ENCODE measurements at places on chromosomes 2 and 18.

DNA sequence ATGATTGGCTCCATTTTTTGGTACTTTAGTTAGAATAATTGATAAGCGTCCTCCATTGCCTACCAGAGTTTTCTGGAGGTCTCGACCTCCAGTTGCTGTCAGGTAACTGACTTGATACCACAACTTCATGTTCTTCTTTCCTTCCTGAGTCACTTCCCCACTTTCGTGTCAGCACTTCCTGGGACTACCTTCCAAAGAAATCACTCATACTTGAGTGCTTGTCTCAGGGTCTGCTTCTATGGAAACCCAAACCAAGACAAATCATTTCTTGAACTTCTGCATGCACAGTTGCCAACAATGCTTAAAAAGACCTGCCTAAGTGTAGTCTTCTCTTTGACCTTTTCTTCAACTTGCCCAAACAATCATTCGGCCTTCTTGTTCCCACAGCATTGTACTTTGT is 210.3 kb upstream of the ETAA1 start:
- no peak for DNase-seq

DNA sequence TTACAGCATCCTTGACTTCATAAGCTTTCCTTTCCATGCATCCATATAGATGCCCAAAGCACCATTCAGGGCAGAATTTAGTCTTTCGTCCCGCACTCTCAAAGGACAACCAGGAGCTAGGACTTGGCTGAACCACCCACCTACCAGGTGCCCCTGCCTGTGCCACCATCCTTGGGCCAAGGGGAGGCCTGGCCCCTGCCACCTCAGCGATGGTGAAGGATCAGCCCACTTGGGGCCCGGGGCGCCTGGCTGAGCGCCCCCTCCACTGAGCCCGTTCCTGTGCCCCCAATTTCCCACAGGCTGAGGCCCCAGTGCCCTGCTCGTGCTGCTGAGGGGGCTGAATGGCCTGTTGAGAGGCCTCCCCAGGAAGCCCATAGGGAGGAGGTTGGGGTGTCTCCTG is 33.3 kb upstream of the ALPP start:
- no peak for DNase-seq

- DNase-seq, result no peak
Observed at GRCh38 chr2:187409682-187410081, 38.4 kb downstream of the CALCRL start.

GRCh38 chr2:18845854-18846445 is 256.6 kb upstream of the NT5C1B start:
- DNase-seq, result no peak

GRCh38 chr18:36589857-36590543 is 238.8 kb downstream of the TPGS2 start:
- no peak for DNase-seq

GRCh38 chr2:147679955-147680531 is 164.8 kb upstream of the ACVR2A start:
- no peak for DNase-seq

GRCh38 chr2:85779641-85780315 is 26.0 kb downstream of the ATOH8 start:
- DNase-seq, result no peak

- DNase-seq, result no peak
Observed at GRCh38 chr2:3267869-3268704, 109.5 kb downstream of the EIPR1 start.

DNA sequence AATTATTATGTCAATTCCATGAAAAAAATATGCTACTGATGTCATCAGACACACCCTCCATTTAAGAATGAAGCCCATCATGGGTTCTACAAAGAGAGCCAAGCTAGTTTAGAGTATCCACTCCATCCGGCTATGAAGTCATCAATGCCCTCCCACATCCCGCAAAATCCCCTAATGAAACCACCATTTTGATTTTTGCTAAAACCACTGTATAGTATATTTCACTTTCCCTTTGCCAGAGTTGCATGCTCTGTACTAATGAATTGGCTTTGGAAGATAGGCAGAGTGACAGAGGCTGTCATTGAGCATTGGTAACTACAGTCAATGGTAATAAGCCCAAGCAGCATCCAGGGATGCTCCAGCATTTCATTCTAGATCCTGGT is 118.6 kb downstream of the ANKRD44 start:
- DNase-seq, result no peak

DNA sequence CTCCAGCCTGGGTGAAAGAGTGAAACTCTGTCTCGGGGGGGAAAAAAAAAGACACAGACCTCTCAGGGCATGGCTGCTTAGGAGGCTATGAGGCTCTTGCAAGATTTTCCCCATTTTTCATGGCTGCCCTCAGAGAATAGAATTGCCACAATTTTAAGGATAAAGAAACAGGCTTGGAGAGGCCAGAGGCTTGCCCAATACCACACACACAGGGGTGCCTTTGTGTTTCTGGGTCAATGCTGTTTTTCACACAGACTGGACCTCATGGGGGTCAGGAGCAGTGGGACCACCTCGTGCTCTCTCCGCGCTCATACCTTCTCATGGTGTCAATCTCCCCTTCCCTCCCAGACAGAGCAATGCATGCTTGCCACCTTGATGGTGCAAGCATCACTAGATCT is 65.4 kb upstream of the ST3GAL5 start:
- no peak for DNase-seq
